Activated naive CD4-positive, alpha-beta T cell treated with anti-CD3 and anti-CD28 coated beads, Interleukin-2, amount 50 U/mL, for 72 hours (primary cell): ENCODE measurements at places on chromosomes 12 and 14. TPM values are rescaled to one million over a fixed set of nuclear protein-coding genes. Genes with fewer than 3 reads are reported as not detected.

Gene CRIP2
- 0.27 TPM for total RNA-seq

- no peak for DNase-seq
Observed at GRCh38 chr12:9992296-9992695, 6.6 kb downstream of the CLEC1B start.

DNA sequence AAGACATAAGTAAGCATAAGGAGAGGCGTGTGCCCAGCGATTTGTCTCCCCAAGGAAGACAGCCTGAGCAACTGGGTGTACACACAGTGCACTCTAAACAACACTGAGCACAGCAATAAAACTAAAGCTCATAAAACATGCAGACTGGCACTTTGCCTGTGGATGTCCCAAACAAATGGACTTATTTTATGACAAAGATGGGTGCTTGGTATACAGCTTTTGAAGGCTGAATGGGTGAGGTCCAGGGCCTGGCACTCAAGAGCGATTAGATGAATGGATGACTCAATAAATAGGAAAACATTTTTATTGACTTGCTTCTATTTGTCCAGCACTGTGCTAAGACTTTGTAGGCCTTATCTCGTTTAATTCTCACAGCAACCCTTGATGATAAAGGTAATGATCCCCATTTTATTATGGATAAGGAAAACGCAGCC is 28.5 kb downstream of the LGMN start:
- no peak for DNase-seq

GRCh38 chr14:64217308-64217707 is 76.9 kb downstream of the ESR2 start:
- DNase-seq: no peak

Gene KLHL28
- total RNA-seq: 9.8 TPM

DNA sequence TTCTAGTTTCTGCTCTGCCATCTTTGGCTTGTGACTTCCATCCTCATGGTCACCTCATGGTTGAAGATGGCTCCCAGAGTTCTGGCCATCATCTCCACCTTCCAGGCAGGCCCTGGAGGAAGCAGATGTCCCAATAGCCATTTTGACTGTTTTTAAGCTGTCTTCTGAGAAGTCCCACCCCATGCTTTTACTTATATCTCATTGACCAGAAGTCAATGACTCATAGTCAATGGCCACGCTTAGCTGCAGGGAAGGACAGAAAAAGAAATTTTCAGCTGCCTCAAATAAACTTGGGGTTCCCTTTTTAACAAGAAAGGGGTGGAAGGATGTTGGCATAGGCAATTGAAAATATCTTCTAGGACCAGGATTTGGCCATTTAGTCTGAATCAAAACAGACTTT is 168.1 kb downstream of the AACS start:
- DNase-seq: no peak

Gene ALG10B
- total RNA-seq: 23.2 TPM

Gene ABHD12B
- total RNA-seq: not detected

Gene SMAGP
- 0.41 TPM for total RNA-seq

DNA sequence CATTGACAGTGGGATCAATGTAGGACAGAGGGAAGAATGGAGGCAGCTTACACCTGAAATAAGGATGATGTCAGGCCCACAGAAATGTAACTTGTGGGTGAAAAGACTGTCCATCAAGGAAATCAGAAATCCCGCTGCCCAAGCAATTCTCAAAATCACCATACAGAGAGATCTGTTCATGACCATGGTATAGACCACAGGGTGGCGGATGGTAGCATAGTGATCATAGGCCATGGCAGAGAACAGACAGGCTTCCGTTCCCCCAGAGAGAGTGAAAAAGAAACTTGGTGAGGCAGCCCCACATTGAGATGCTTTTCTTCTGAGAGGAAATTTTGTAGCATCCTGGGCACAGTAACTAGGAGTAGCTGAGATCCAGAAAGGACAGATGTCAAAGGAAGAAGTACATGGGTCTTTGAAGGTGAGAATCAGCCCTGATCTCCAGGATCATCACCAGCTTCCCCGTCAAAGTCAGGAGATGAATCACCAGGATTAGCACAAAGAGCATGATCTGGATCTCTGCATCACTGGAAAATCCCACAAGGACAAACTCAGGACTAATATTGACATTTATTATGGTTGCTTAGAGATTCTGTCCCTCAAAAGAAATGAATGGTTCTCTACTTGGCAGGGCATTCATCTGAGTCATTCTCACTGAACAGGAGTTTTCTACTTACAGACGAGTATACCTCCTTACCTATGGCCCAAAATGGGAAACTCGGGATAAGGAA is 5.5 kb upstream of the ZNF641 start:
- no peak for DNase-seq

Gene SCN8A
- 1.5 TPM for total RNA-seq

- no peak for DNase-seq
Observed at GRCh38 chr12:68400226-68400829, 68.2 kb upstream of the MDM1 start.

DNA sequence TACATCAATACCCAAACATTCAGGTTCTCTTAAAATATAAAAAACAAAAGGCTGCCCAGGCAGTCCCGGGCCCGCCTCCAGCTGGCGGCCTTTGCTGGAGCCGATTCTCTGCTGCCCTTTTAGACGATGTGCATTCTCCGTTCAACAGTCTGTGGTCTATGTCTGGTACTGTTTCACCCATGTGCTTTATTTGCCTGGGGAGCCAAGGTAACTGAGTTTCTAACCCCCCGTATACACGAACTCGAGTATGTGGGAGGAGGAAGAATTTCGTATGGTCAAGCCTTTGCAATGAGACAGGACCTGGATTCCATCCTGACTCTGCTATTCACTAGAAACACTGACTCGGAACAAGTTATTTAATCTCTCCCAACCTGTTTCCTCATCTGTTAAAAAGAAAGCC is 54.1 kb upstream of the GPR68 start:
- no peak for DNase-seq

Gene ALDH2
- total RNA-seq: 2.4 TPM

- no peak for DNase-seq
Observed at GRCh38 chr12:52169886-52170285, 21.9 kb downstream of the KRT80 start.

DNA sequence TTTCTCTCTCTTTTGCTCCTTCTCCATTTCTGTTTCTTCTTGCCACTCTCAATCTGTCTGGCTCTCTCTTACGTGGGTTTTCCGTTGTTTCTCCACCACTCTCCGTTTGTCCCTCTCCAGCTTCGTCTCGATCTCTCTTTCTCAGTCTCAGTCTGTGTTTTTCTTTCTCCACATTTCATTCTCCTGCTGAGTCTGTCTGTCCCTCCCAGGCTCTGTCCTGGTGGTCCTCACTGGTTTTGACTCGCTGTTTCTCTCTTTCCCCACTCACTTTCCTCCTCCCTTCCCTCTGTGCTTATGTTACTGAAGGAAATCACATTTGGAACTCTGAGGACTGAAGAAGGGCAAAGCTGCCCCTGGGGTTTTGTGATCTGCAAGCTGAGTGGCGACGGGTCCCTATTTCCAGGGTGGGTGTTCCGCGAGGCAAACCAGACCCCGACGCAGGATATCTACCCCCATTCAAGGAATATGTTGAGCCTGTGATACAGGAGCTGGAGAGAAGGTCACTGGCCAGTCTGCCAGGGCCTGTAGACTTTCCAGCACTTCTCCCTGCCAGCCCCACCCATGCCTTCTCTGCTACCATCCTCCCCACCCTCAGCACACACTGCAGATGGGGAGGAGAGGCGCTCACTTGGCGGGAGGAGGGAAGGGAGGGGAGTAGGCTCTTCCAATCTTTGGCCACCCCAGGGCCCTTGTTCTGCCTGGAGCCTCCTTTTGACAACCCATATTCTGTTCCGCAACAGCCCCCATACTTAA is 102.7 kb upstream of the MAP1LC3B2 start:
- no peak for DNase-seq

Gene PRMT5
- total RNA-seq: 47.1 TPM

- no peak for DNase-seq
Observed at GRCh38 chr12:69658203-69658602, 40.9 kb downstream of the BEST3 start.

GRCh38 chr12:5567016-5567725 is 135.3 kb downstream of the NTF3 start:
- DNase-seq: no peak

GRCh38 chr14:34013721-34014060 is 62.8 kb upstream of the EGLN3 start:
- no peak for DNase-seq

Gene APOF
- not detected for total RNA-seq

Gene ERO1A
- total RNA-seq: 205 TPM

Gene TMBIM6
- 467 TPM for total RNA-seq

Gene RNASE1
- total RNA-seq: not detected

GRCh38 chr12:70154087-70154638 is 89.1 kb upstream of the CNOT2 start:
- no peak for DNase-seq

GRCh38 chr12:121964813-121965643 is 46.6 kb downstream of the CFAP251 start:
- no peak for DNase-seq

Gene TMPRSS12
- total RNA-seq: not detected

DNA sequence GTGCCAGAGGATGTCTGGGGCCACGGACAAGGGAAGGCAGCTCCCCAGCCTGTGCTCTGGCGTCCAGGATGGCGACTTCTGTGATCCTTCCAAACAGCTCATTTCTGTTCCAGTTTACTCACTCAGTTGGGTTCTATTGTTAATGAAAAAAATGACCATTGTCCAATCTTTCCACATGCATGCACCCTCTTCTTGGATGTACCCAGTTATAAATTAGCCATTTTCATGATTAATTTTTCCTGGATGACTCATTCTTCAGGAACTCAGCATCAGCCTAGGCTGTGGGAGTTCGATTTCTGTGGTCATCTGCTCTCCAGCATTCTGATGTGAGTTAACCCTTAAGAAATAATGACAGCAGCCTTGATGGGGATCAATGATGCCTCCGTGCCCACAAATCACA is 926.8 kb downstream of the BCL11B start:
- DNase-seq: no peak

DNA sequence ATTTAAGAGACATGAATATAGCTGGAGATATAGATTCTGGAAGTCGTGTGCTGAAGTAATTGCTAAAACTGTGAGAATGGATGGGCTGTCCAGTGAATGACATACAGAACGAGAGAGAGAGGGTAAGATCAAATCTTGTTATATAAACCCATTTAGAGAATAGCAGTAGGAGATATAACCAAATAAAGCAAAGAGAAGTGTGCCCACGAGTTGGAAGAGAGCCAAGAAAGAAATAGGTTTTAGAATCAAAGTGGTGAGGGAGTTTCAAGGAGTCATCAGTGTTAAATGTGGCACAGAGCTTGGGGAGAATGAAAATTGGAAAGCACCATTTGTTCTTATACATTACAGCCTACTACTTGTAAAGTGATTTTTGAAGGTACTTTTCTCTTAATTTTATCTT is 19.2 kb downstream of the TOGARAM1 start:
- no peak for DNase-seq

Gene AQP6
- total RNA-seq: not detected

Gene KCNJ8
- total RNA-seq: not detected

GRCh38 chr14:72546344-72547016 is 347.4 kb downstream of the DPF3 start:
- DNase-seq: no peak

Gene TGFB3
- 6.3 TPM for total RNA-seq

- DNase-seq: peak; percentile 77
Observed at GRCh38 chr14:105059035-105059924, 6.0 kb downstream of the GPR132 start.

Gene ARHGEF25
- total RNA-seq: 0.68 TPM

- no peak for DNase-seq
Observed at GRCh38 chr12:123479442-123480180, 21.7 kb downstream of the SNRNP35 start.

Gene CYP46A1
- 0.21 TPM for total RNA-seq

DNA sequence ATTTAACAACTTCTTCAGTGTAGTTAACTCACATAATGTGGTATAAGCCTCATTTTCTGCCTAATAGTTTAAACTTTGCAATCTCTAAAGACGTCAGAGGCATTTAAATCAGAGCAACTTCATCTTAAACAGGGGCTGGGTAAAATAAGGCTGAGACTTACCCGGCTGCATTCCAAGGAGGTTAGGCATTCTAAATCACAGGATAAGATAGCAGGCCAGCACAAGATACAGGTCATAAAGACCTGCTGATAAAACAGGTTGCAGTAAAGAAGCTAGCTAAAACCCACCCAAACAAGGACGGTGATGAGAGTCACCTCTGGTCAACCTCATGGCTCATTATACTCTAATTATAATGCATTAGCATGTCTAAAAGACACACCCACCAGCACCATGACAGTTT is 115.6 kb upstream of the PKP2 start:
- no peak for DNase-seq

Gene TAS2R9
- total RNA-seq: not detected
